GM18507 (cell line): ENCODE measurements at places on chromosomes 11 and 22.

GRCh38 chr11:75351541-75351790 is at the start of gene ARRB1:
TSS of gene ARRB1 (minus strand) at chr11:75351661. CDS start at chr11:75351607, 54 bp downstream.
- DNase-seq, result no peak

GRCh38 chr11:75147191-75147874 is 3.6 kb upstream of the SLCO2B1 start:
- DNase-seq, result no peak

GRCh38 chr22:37462983-37463382 is 23.2 kb downstream of the MFNG start:
- no peak for DNase-seq

DNA sequence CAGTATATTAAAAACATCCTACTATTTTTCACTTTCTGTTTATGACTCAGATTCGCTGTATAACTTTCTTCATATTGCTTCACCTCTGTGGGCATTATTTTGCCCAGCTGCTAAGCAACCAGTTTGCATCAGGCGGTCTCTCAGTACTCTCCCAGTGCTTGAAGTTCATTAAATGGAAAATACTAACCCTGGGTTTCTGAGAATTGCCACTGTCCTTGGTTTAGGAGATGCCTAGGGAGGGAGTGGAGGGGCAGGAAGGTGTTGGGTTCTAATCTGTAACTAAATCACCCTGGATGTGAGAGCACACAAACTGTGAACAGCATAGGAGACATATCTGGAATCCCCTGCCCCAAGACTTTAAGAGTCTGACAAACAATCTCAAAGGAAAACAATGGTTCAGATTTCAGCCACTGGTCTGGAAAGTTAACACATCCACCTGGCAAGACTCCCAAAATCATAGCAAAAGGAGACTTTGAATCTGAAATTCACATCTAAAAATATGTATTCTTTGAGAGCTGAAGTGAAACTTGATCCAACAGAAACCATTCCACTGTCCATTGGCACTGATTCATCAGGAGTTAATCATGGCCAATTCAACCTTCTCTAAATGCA is 540.0 kb downstream of the SOX6 start:
- DNase-seq, result no peak

DNA sequence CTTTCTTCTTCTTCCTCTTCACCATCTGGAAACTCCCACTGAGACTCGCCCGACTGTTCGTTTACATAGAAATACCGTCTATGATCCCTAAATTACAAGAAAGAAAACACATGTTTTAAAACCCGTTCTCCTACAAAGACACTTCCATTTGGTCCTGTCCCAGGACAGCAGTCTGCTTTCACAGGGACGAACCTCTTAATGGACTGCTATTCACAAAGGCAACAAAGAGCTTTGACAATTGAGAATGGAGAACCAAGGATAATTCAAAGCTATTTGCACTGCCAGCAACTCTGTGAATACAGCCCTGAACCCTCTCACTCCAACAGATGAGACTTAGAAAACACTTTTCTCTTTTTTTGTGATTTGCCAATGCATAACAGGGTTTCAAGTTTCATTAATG is 16.3 kb upstream of the AGBL2 start:
- DNase-seq, result no peak

GRCh38 chr11:58965246-58965985 is 26.1 kb downstream of the GLYATL1 start:
- DNase-seq, result no peak
